ENCODE measurements at places on chromosomes 7 and 10. TPM values are rescaled to one million over a fixed set of nuclear protein-coding genes. Genes with fewer than 3 reads are reported as not detected.

DPYSL4 gene
- total RNA-seq = 21.5 TPM

- no peak for DNase-seq
These were observed 33.4 kb upstream of the SH2D4B start for GRCh38 chr10:80504158-80504811.

DNA sequence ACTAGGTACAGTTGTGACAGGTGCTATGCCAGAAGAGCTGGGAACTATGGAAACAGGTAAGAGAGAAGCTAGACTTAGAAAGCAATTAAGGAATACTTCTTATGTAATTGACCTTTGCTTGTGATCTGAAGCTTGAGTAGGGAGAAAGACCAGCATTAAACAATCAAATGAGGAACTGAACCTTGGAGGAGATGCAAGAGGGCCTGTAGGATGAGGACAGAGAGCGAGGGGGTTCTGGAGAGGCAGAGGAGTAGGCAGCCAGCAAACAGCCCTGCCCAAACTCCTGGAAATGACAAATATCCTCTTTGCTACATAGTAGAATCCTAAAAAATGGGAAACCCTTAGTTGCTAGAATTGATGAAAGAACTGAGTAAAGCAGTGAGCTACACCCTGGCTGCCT is 41.6 kb upstream of the FAM204A start:
- no peak for DNase-seq

- DNase-seq = no peak
These were observed 147.3 kb upstream of the PDE1C start for GRCh38 chr7:32217341-32218153.

CALY gene
- total RNA-seq = not detected

DNA sequence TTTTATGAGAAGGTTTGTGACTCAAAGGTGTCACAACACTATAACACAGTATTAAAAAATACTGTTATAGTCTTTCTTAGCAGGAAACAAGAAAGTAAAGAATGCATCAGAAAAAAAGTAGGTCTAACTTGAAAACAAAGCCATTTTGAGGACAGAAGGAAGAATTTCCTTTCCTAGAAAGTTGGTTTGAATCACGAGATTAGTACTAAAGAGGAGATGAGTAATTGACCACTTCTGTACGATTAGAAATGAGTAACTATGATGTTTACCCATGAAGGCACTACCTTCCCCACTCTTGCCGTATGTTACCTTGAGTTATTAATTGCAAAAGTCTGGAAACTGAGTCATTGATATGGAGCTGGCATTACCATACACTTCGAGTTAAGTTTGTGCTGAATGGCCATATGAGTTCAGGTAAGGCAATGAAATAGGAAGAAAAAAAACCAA is 65.2 kb downstream of the FAM185A start:
- peak; percentile 43 for DNase-seq

ZCWPW1 gene
- 1.8 TPM for total RNA-seq

GRCh38 chr7:150322833-150323681 is at the start of the genes ACTR3C and LRRC61:
Gene ACTR3C, minus strand, starts transcription at chr7:150323545. Its CDS starts 28,249 bp downstream, at chr7:150295296.
Gene LRRC61, plus strand, starts transcription at chr7:150323355. Its CDS starts 13,507 bp downstream, at chr7:150336862.
- DNase-seq = no peak

- DNase-seq = no peak
These were observed 128.6 kb upstream of the MDFIC start for GRCh38 chr7:114793155-114793845.

GRCh38 chr10:94631077-94631875 is 52.3 kb upstream of the CYP2C18 start:
- DNase-seq = no peak

FKBP6 gene
- not detected for total RNA-seq

NEURL1 gene
- total RNA-seq = 1.3 TPM

SSC4D gene
- 6.4 TPM for total RNA-seq

SLC18A2 gene
- total RNA-seq = 1.5 TPM

AFAP1L2 gene
- total RNA-seq = 8.1 TPM

CLRN3 gene
- not detected for total RNA-seq

GRCh38 chr7:64990216-64990615 is 620 bp downstream of the ZNF117 start:
- DNase-seq = no peak

DNA sequence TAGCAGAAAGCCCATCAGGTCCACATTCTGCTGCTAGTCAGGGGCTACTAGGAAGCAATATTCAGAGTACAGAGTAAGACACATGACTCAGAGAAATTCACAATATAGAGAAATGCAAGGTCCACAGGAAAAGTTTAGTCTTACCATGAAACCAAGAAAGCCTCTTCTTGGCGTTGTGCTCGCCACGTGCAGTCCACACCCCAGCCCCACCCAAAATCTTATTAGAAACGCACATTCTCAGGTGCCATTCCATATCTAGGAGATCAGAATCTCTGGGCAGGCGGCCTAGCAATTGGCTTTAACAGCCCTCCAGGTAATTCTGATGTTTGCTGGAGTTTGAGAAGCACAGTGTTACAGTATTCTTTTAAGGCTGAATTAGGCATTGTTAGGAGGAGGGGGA is 15.8 kb upstream of the SAR1A start:
- no peak for DNase-seq

ZDHHC4 gene
- total RNA-seq = 53.5 TPM

GRCh38 chr10:86956195-86956847 is 1.1 kb downstream of the MMRN2 start:
- no peak for DNase-seq

EPHB4 gene
- total RNA-seq = 138 TPM

DNA sequence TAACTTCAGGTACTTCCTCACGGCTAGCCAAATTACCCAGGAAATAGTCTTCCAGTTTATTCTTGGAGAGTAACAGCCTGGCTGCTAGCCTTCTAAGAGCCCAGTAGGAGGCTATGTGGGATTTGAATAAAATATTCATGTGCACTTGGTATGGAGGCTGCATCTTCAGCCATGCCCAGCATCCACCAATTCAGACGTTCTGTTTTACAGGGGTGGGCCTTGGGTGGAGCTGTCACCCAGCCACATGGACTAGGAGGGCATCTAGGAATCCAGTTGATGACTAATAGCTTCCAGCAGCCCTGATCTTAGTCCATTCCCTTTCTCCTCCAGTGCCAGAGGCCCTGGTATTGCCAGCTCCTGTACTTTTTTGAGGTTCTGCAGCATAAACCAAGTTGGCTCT is 66.3 kb upstream of the ZRANB1 start:
- no peak for DNase-seq

DNA sequence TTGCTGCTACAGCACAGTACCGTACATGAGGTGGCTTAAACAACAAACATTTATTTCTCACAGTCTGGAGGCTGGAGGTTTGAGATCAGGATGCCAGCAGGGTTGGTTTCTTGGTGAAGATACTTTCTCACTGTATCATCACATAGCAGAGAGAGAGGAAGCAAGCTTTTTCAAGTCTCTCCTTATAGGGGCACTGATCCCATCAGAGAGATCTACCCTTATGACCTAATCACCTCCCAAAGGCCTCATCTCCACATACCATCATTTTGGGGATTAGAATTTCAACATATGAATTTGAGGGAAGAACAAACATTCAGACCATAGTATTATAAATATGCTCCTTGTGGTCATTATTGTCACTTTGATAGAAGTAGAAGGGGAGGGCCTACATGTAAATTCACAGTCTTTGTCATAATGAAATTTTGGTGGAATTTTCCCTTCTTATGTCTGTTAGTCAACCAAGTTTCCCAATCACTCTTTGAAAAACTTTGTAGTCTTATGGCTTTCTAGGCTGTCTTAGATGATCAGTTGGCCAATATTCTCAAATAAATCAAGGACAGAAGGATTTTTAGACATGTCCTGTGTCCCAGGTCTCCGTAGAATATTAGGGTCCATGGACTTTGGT is 606.2 kb downstream of the LRMDA start:
- DNase-seq = no peak

DNA sequence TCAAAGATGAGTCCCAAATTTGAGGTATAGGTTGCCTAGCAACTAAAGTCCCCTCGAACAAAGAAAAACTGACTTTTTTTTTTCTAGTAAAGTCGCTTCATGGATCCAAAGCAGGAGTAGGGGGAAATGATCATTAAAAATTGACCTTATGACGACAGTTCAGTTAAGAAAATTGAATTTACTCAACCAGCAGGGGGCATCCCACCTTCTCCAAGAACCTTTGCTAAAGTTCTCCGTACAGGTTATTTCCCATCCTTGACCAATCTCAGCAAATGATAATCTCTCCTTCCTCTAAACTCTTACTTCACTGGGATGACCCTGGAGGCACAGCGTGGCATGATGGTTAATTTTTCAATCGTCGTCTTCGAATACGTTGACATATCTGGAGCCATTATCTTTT is 228.3 kb downstream of the CALN1 start:
- DNase-seq = no peak

DNA sequence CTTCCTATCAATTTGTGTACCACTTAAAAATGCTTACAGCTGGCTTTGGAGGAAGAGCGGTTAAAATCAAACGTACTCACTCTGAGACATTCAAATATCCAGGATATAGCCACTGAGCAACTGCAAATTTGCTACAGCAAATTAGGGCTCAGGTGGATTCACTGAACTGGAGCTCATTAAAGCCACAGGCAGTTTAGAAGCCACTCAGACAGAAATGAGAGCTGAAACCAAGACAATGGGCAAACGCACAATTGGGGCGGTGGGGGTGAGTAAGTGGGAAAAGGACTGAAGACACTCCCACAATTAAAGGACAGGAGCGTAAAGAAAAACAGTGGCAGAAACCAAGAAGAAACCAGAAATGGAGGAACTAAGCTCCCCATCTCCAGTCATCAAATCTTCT is 20.5 kb downstream of the MPP7 start:
- no peak for DNase-seq

GRCh38 chr10:69893271-69893900 is 91.7 kb downstream of the COL13A1 start:
- no peak for DNase-seq

- no peak for DNase-seq
These were observed 126.4 kb downstream of the CCDC3 start for GRCh38 chr10:12875100-12875499.

DNA sequence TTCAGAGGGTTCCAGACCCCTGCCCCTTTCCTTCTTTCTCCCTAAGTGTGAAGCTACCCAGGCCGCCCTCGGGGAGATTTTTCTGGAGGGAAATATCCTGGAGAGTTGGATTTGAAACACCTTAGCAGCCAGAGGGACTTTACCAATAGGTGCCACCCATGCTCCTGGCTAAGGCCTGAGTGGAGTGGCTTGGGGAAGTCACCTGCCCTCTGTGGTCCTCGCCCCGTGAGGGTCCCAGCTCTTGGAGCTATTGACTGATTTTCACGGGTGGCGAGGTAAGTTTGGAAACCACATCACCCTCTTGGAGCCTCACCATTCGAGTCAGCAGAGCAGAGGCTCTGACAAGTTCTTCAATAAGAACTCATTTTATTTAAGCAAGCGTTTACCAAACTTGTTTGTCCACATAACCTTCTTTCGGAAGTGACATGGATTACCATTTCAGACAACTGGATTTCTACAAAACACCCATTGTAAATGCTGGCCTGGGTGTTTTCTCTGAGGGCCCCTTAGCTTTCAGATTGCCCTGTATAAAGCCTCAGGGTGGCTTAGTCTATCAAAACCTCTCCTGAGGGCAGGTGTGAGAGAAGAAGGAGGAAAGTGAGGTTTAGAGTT is 20.4 kb downstream of the AQP1 start:
- DNase-seq = no peak

DNA sequence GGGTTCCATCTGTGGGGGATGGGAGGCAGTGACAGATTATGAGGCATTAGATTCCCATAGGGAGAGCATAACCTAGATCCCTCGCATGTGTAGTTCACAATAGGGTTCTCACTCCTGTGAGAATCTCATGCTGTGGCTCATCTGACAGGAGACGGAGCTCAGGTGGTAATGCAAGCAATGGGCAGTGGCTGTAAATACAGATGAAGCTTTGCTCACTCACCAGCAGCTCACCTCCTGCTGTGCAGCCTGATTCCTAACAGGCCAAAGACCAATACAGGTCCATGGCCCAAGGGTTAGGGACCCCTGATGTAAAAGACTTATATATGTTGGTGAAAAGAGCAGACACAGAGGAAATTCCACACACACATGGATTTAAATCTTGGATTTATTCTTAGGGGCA is 370.2 kb downstream of the NRG3 start:
- no peak for DNase-seq

Measured in kidney epithelial cell (primary cell).